Stimulated activated CD8-positive, alpha-beta memory T cell treated with anti-CD3 and anti-CD28 coated beads, Interleukin-7, amount 100 ng/mL, for 1 hour (primary cell): ENCODE measurements at places on chromosomes 11 and 22.

DNA sequence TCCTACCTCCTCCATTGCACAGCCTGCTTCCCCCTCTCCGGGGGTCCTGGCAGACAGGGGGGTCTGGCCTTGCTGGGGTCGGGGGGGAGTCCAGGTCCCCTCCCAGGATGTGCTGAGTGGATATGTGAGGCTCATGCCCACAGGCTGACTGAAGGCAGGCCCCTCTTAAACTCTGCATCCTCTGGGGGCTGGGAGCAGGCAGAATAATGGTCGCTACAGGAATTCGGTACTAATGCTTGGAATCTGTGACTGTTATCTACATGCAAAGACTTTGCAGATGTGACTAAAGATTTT is 1.6 kb upstream of the SUN2 start:
- DNase-seq = no peak

- DNase-seq = no peak
Observed at GRCh38 chr22:44650806-44651205, 51.2 kb upstream of the PRR5 start.

GRCh38 chr11:122038543-122038942 is 77.5 kb downstream of the BLID start:
- no peak for DNase-seq

GRCh38 chr11:27081056-27081455 is 40.4 kb downstream of the BBOX1 start:
- DNase-seq = no peak

DNA sequence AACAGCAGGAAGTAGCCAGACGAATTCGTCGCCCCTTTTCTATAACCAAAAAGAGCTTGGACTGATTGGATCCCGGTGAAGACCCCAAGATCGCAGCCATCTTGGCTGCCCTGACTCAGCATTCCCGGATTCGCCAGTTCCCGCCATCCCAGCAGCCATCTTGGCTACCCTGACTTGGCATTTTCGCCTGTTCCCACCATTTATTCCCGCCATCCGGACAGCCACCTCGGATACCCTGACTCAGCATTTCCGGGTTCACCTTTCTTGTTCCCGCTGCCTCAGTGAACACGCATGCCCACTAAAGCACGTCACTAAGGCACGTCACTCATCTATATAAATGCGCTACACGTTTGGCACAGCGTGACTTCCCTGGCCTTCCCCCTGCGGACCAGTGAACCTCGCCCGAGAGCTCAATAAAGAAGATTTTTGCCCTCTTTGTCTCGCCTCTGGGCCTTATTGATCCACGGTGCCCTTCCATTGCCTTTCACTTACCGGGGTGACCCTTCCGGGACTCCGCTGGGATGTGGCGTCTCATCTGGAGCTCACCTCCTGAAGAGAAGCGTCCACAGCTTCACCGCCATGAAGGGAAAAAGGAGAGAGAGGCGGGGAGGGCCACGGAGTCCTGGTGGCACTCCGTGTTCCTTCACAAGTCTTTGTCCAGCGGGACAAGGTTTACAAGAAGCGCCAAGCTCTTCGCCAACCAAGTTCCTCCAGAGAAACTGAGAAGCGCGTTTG is 4.0 kb upstream of the OR56A3 start:
- DNase-seq = no peak

GRCh38 chr11:15641271-15642045 is 526.7 kb downstream of the INSC start:
- no peak for DNase-seq
